ENCODE measurements at places on chromosomes 6 and 20. TPM values are rescaled to one million over a fixed set of nuclear protein-coding genes. Genes with fewer than 3 reads are reported as not detected.

The TM9SF4 gene
- 42.4 TPM for total RNA-seq

The E2F3 gene
- total RNA-seq, result 8.8 TPM

The EYA4 gene
- total RNA-seq, result not detected

The CST7 gene
- total RNA-seq, result 10.7 TPM

The TFAP2A gene
- 0.40 TPM for total RNA-seq

The IPCEF1 gene
- 50.4 TPM for total RNA-seq

All from T-helper 17 cell (primary cell).